ENCODE measurements at places on chromosomes 7 and 10.

- peak; percentile 97 for DNase-seq
Observed at GRCh38 chr7:149284850-149285585, 23.0 kb downstream of the ZNF783 start.

GRCh38 chr10:56856569-56856968 lies 495.5 kb upstream of the ZWINT start:
- DNase-seq, result no peak

DNA sequence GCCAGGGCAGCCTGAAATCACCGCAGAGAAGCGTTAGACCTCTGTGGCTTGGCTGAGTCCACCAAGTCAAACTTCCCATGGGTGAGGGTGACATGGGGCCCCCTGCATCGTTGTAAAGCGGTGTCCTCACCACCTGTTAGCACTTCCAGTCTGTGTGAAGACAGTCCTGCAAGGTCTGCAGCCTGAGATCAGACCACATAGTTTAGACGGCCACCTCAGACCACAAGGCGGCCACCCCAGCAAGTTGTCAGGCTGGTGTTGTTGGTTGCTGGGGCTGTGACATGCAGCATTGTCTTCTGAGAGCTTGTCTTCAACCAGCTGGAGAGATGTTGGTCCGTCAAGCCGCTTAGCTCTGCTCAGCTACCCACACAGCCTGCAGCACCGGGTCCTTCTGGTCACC lies 44.1 kb upstream of the TARP start:
- DNase-seq, result no peak

- no peak for DNase-seq
Observed at GRCh38 chr10:101063548-101064414, 2.0 kb downstream of the KAZALD1 start.

- peak; percentile 86 for DNase-seq
Observed at GRCh38 chr10:6144406-6145165, 55.8 kb downstream of the RBM17 start.

- no peak for DNase-seq
Observed at GRCh38 chr10:58516119-58516518, 3.4 kb downstream of the BICC1 start.

DNA sequence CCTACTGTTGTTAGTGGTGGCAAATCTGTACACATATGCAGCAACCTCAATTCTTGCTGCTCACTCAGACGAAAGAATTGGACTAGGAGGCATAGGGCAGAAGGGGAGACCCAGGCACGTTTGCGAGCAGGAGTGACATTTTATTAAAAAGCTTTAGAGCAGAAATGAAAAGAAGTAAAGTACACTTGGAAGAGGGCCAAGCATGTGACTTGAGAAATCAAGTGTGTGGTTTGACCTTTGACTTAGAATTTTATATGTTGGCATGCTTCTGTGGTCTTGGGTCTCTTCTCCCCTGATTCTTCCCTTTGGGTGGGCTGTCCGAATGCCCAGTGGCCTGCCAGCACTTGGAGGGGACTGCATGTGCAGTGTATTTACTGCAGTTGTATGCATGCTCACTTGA lies 205.5 kb upstream of the SEMA3D start:
- DNase-seq, result no peak

DNA sequence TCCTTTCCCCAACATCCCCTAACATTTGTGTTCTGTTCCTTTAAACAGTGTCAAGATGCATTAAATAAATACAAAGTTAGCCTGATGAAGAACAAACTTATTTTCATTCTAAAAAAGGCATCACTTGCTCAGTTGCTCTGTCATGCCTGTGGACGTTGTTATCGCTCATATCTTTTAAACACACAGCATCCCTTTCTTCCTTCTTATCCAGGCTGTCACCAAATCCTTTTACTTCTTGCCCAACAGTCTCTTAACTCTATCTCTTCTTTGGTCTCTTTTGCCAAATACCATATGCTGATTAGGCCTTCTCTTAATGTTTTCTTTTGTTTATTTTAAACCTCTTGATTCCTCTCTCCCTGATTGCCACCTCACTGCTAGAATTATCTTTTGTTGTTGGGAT lies 43.9 kb downstream of the DKK1 start:
- no peak for DNase-seq

DNA sequence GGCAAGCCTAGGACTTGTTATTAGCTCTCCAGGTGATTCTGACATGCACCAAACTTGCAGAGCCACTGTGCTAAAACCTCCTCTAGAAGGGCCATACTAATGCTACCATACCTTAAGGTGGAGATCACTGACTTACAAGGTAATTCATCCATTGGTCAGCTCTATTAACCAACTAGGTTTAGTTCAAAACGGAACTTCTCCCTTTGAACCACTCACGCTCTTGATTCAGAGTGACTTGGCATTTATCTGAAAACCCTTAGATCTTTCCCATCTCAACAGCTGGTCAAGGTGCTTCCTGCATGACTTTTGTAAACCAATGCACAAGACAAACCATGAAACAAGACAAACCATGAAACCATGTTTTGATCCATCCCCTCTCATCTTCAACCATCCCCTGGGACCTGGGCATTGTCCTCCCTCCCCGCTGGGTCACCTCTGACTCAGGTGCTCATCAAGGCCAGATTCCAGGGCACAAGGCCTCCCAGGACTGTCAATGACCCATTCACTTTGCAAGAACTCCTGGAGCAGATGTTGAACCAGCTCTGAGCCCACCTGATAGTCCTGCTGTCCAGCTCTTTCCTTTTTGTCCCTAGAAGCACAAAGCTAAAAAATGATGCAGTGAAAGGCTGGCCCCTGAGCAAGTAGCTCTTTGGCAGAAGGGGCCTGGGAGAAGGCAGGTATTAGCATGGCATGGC lies 18.8 kb downstream of the IMPDH1 start:
- no peak for DNase-seq

DNA sequence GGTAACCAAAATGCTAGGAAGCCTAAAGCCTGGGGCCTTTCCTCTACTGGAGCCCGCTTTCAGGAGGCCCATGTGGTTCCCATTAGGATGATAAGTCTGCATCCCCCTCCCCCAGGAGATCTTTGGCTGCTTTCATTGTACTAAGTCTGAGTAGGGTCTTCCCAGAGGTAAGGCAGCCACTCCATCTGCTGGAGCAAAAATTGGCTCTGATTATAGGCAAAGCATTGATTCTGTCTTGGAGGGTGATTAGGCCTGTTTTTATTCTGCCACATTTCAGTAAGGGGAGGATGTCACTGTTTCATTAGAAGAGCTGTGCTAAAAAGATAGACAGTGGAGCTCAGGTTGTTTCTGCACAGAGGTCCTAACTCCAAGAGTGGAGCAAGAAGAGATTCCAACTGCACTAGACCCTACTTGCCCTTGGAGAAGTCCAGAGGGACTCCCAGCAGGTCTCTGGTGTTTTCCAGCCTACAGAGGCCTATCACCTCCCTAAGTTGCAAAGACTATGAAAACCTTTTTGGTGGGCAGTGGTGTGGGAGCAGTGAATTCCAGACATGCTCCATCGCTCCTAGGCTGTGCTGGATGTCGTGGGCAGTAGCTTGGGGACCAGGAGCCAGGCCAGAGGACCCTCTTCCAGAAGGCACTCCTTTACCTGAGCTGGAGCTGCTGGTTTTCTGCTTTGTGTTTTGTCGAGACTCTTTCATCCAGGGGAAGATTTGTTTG lies 7.1 kb upstream of the HOXA2 start:
- DNase-seq, result no peak

GRCh38 chr10:20898866-20899535 lies 1.9 kb upstream of the NEBL start:
- DNase-seq, result no peak

DNA sequence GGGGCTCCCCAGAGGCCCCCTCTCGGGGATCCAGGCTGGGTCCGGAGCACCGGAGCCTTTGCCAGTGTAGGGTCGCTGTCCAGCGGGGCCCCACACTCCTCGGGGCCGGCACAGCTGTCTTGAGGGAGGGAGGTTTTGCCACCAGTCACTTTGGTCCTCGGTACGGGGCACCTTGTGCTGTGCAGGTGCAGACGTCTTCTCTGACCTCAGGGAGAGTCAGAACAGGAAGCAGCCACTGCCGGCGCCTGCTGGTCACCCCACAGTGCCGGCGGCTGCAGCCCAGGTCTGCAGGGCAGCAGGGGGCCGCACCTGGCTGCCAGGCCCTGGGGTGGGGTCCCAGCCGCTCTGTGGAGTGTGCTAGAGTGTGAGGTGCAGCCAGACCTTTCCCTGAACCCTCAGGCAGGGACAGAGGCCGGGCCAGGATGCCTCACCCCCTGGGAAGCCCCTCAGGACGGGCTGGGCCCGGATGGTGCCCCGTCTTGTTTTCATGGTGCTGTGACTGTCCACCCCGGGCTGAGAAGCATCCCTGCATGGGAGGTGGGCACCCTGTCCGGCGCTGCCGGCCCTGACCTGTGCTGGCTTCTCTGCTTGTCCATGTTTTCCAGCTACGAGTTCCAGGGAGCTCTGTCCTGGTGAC lies 8.2 kb downstream of the MAFK start:
- DNase-seq, result no peak

GRCh38 chr10:119309423-119309770 lies 102.0 kb downstream of the GRK5 start:
- DNase-seq, result no peak

GRCh38 chr10:95819620-95820329 lies 63.8 kb downstream of the ENTPD1 start:
- no peak for DNase-seq

DNA sequence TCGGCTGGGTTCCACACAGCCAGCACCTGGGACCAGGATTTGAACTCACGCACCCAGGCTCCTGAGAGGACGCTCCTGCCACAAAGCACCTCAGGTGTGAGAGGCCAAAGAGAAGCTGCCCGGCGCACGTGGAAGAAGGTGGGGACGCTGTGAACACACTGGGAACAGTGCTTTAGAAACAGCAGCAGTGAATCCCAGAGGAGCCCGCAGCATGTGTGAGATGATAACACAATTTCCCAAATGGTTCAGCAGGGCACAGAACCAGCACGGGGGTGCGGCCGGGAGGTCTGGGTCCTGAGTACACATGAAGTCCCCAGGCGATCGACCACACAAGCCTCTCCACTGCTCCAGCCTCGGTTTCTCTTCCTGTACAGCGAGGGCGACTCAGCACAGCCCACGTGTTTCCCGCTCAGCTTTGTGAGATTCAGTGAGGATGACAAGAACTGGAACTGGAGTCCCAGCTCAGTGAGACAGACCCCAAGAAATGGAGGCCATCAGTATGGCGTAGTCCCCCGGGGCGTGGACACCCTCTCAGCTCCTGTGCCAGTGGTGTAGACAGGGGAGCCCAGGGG lies 188.3 kb downstream of the MAD1L1 start:
- DNase-seq, result no peak

GRCh38 chr7:17369691-17370426 lies 71.4 kb downstream of the AHR start:
- DNase-seq, result no peak

DNA sequence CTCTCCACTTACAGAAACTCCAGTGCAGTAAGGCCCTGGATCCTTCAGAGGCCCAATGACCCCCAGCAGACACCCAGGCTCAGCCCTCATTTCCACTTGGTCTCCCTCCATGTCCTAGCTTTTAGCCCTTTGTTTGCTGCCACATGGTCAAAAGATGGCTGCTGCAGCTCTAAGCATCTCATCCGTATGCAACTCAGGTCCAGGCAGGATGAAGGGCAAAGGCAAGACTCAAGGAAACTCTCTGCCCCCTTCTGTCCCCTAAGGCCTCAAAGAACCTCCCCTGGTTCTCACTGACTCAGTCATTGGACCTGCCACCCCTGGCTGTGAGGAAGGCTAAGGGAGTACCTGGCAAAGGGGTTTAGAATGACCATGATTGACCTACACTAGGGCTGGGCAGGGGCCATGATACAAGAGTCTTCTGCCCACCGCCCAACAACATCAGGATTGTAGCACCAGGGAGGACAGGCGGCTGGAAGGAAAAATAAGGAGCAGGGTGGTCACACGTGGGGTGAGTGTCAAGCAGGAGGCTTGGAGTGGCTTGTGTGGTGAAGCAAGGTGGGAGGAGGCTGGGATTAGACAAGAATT lies 303.8 kb upstream of the ZMIZ1 start:
- no peak for DNase-seq

- no peak for DNase-seq
Observed at GRCh38 chr10:82071231-82071630, 196.2 kb downstream of the NRG3 start.

- DNase-seq, result no peak
Observed at GRCh38 chr7:2106924-2107323, 125.8 kb downstream of the MAD1L1 start.

DNA sequence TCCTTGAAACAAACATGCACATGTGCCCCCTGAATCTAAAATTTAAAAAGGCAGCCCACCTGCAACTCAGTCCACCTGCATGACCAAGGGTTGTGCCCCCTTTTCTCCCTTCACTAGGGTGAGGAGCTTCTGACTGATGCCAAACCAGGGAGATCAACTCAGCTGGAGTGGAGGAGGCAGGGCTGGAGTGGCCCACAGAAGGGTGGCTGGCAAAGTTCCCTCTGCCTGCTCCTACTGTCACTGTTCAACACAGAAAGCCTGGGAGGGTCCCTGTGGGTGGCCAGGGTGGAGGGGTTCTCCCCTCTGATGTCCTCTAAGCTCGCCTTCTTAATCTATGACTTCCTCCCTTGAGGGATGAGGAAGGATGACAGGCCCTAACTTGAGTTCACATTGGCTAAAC lies 55.7 kb upstream of the ANTXRL start:
- DNase-seq, result no peak

DNA sequence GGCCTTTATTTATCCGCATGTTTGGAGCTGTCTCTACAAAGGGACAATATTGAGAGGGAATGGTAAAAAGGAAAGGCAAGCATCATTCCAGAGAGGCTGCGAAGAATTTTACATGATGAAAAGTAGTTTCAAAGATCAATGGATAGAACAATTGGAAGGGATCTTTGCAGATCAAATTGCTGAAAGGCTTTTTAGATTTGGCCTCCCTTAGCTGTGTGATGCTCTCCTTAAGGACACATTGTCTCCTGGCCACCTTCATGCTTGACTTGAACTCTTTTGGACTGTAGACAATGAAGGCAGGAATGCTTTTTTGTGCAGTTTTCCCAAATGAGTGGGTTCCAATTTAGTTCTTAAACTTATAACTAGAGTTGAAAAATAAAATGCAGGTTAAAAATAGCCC lies 344.7 kb downstream of the ARL4A start:
- DNase-seq, result no peak

- no peak for DNase-seq
Observed at GRCh38 chr7:85184599-85185423, 2.0 kb downstream of the SEMA3D start.

GRCh38 chr7:29962035-29962434 lies 27.6 kb downstream of the SCRN1 start:
- no peak for DNase-seq

GRCh38 chr10:109913306-109913892 lies 9.9 kb downstream of the XPNPEP1 start:
- DNase-seq, result no peak

- no peak for DNase-seq
Observed at GRCh38 chr10:110263164-110263563, 41.6 kb downstream of the SMNDC1 start.

GRCh38 chr10:89362929-89363328 lies 14.9 kb upstream of the IFIT1B start:
- DNase-seq, result no peak

- DNase-seq, result no peak
Observed at GRCh38 chr7:104299323-104299722, 29.1 kb upstream of the LHFPL3 start.

GRCh38 chr7:22121702-22122474 lies 176.2 kb upstream of the CDCA7L start:
- DNase-seq, result no peak

GRCh38 chr10:3054183-3054850 lies 13.0 kb upstream of the PFKP start:
- no peak for DNase-seq

- DNase-seq, result no peak
Observed at GRCh38 chr10:10438335-10439100, 579.2 kb upstream of the CELF2 start.

- DNase-seq, result no peak
Observed at GRCh38 chr7:157554393-157555238, 217.8 kb downstream of the DNAJB6 start.

Data from stimulated activated CD8-positive, alpha-beta memory T cell treated with anti-CD3 and anti-CD28 coated beads, Interleukin-4, amount 100 ng/mL, for 24 hours (primary cell).